NCI-H460 (cell line): ENCODE measurements at places on chromosomes 16 and 17. TPM values are rescaled to one million over a fixed set of nuclear protein-coding genes. Genes with fewer than 3 reads are reported as not detected.

The SHMT1 gene
- total RNA-seq: 17.8 and 18.7 TPM in 2 replicates

The NPIPB9 gene
- 3.7 and 4.6 TPM in 2 replicates for total RNA-seq

DNA sequence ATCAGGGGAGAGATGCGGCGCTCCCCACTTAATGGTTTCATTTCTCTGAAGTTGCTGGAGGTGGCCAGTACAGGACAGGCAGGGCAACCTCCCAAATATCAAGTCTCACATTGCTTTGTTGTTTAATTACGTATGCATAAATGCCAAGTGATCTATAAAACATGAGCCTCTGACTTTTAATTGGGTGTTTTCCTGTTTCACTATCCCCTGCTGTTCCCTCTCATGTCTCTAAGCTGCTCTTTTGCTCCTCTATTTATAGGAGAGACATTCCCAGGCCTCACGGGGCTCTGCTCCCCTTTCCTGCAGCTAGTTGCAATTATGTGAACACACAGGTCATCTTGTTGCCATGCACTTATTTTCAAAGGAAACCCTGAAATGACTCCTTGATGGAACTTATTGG lies 1173.5 kb upstream of the GOT2 start:
- DNase-seq: no peak

GRCh38 chr17:69696650-69697049 lies 282.2 kb downstream of the MAP2K6 start:
- DNase-seq: no peak

GRCh38 chr17:57629886-57630285 lies 115.2 kb downstream of the CCDC182 start:
- DNase-seq: no peak

- DNase-seq: no peak
Observed at GRCh38 chr16:57952909-57953308, 18.0 kb downstream of the CNGB1 start.

DNA sequence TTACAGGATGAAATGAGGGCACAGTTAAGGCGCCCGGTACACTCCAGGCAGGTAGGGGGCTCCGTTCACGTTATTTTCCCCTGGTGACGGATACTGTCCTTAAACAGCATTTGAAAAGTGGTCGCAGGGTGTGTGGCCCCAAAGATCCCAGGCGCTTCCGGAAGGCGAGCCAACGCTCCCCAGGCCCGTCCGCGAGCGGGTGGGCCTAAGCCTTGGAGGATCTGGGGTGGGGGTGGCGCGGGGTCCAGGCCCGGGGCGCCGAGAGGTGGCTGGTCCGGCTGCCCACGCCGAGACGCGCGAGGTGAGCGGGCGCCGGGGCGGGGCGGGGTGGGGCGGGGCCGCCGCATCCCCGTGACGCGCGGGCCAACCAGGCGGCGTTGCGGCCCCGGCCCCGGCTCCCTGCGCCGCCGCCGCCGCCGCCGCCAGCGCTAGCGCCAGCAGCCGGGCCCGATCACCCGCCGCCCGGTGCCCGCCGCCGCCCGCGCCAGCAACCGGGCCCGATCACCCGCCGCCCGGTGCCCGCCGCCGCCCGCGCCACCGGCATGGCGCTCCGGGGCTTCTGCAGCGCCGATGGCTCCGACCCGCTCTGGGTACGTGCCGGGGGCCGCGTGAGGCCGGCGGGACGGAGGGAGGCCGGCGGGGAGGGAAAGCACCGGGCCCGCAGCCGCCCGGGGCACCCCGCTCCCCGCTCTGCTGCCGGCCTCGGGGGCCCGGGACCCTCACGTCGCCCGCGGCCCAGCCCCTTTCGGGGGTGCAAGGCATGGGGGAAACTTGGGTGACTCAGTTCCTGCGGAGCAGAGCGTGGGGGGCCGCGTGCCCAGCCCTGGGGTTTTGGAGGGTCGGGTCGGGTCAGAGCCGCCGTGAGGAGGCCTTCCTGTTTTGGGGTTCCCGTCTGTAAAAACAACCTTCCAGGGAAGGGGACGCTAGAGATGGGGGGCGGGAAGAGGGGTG lies at the start of gene ABCC1:
Gene ABCC1, plus strand, starts transcription at position 407 of the 951 bp plus-strand sequence. Its CDS starts 136 bp downstream, at position 543.
- peak; percentile 40 for DNase-seq

The GRAP gene
- total RNA-seq: not detected in 2 replicates

The MBTD1 gene
- 11.5 and 12.7 TPM in 2 replicates for total RNA-seq

The KRTAP4-6 gene
- total RNA-seq: not detected in 2 replicates

- no peak for DNase-seq
Observed at GRCh38 chr17:64262198-64262999, 661 bp downstream of the TEX2 start.

GRCh38 chr17:65660947-65661346 lies 99.5 kb upstream of the AXIN2 start:
- peak; percentile 22 for DNase-seq

The CCL16 gene
- total RNA-seq: not detected in 2 replicates

The CAMKK1 gene
- 11.9 and 12.8 TPM in 2 replicates for total RNA-seq

The CRYBA1 gene
- total RNA-seq: not detected in 2 replicates
